ENCODE measurements at places on chromosomes 2 and 18. TPM values are rescaled to one million over a fixed set of nuclear protein-coding genes. Genes with fewer than 3 reads are reported as not detected.

Gene ZNF513
- 39.3 TPM for total RNA-seq

Gene HSPD1
- 201 TPM for total RNA-seq

Gene C2orf80
- total RNA-seq, result not detected

Gene GYPC
- total RNA-seq, result 30.1 TPM

Gene LIMS2
- total RNA-seq, result 112 TPM

Gene CSRNP3
- total RNA-seq, result 6.4 TPM

Gene INO80D
- total RNA-seq, result 42.8 TPM

Gene NR4A2
- total RNA-seq, result 6.6 TPM

Gene UGT1A9
- 1.5 TPM for total RNA-seq

Gene DSG3
- 0.05 TPM for total RNA-seq

Gene ZNF236
- total RNA-seq, result 30.0 TPM

Gene KCNE4
- 9.1 TPM for total RNA-seq

Gene AGAP1
- total RNA-seq, result 43.2 TPM

Gene MREG
- 13.8 TPM for total RNA-seq

Gene FSIP2
- 5.8 TPM for total RNA-seq
